ENCODE measurements at places on chromosomes 13 and 19.

DNA sequence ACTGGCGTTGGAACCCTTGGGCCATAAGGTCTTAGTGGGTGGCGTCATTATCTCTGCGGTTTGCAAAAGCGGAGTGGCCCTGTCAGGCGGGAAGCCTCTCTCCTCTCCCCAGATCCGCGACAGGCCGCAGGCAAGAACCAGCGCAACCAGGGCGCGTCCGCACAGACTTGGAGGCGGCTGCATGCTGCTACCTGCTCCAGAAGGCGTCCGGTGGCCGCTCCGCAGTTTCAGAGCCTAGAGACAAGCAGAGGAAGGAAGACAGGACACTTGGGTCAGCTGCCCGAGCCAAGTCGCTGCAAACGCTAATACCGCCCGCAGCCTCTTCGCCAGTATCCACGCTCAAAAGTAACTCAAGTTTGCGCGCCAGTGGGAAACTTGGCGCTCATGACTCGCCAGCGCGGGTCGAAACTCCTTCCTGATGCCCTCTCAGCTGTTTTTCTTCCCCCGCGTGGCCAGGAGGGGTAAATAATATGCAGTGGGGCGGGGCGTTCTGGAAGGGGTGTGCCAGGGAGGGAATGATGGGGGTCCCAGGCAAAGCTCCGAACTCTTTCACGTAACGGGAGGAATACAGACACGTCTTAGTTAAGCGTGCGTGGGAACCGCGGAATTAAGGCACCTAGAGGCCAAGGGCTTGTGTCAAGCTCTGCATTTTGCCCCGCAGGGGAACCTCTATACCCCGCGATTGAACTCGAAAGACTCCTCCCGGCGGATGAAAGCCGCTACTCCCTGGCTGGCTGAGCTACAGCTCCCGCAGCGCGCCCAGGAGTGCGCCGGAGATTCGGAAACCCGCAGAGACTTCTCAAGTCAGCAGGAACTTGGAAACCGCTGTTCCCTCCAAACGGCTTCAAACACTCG is at the start of gene EDNRB:
Gene EDNRB (minus strand): TSS at position 441 of the 855 bp plus-strand sequence. CDS start 258 bp downstream, at position 183.
- no peak for DNase-seq

- DNase-seq, result no peak
These were observed 238.3 kb downstream of the COG6 start for GRCh38 chr13:39893808-39894207.

- no peak for DNase-seq
These were observed 89.9 kb upstream of the MAB21L1 start for GRCh38 chr13:35566340-35566739.

DNA sequence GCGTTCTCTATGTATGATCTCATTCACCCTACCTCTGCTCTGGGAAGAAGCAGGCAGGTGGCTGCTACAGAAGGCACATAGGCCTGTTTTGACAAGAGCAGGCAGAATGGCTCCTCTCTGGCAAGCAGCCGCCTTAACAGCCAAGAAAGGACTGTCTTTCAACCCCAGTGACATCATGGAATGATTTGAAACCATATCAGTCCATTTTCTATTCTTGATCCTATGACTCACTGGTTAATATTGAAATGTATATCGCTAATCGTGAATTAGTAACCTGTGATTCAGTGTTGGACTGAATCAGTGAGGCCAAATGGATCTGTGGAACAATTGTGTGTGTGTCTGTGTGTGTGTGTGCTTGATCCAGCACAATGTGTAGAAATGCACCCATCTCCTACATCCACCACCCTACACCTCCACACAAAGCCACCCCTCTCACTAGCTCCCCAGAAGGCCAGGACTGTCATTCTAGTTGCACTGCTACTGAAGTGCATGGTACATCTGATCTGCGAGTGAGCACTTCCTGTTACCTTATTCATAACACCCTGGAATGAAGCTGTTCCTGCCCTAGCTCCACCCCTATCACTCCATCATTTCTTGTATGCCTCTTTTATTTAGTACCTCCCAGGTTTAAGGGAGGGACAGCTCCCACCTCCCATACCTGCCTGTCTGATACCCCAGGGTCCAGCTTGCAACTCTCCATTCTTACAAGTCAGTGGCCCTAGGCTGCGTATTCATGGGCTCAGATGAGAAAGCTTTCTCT is 460.0 kb downstream of the FOXO1 start:
- DNase-seq, result no peak

- DNase-seq, result no peak
These were observed 18.3 kb downstream of the NMRK2 start for GRCh38 chr19:3950871-3951861.

- no peak for DNase-seq
These were observed 18.5 kb downstream of the TSHZ3 start for GRCh38 chr19:31330761-31331160.

GRCh38 chr19:56566904-56567273 is 379 bp upstream of the ZNF470 start:
- DNase-seq, result peak; percentile 11

GRCh38 chr19:50313812-50314536 is 15.2 kb downstream of the KCNC3 start:
- no peak for DNase-seq

DNA sequence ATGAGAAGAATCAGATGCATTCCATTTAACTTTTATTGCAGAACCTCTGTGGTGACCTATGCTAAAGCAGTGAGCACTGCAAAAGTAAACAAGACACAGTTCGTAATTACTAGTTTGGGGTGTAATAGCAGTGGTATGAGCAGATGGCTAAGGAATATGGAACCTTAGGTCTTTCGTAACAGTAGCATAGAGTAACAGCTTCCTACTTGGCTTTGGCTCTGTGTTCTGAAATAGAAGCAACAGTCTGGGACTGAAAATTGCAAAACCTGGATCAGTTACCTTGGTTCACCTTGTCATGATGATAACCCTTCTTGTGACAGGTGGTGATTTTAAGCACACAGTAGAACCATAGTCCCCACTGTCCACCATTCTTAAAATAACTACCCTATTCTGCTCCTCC is 303.4 kb downstream of the GPC6 start:
- DNase-seq, result no peak

GRCh38 chr13:110817143-110817542 is 97.7 kb downstream of the ANKRD10 start:
- DNase-seq, result no peak

GRCh38 chr13:50309318-50309717 is 294.1 kb downstream of the KCNRG start:
- no peak for DNase-seq

DNA sequence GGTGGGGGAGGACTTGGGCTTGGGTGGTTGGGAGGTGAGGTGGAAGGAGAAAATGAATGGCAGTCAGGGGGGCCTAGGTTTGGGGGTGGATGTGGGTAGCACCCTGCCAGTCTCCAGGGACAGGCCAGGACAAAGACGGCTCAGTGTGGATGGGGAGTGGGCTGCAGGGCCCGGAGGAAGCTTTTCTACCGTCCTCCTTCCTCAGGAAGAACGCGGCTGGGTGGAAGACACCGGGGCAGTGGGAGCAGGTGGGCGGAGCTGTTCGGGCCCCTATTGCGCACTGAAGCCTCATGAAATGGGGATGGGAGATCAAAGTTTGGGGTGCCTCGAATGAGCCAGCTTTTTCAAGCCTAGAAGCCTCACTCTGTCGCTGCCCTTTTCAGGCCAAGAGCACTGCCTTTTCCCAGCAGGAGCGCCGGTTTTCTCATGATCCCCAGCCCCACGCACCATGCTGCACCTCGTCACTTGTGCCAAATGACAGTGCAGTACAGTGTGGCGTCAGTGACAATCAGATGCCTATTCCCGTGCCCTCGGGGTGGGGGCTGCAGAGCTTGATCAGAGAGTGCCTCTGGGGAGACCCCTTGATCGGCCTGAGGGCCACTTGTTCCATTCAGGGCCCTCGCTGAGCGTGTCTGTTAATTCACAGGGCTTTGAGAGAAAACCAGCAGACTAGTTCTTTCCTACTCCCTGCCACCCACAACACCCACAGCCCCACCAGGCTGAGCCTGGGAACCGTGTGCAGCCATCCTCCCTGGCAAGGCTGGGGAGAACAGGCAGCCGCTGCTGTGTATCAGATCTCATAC is 1.5 kb downstream of the CALM3 start:
- no peak for DNase-seq

- DNase-seq, result no peak
These were observed 201.7 kb upstream of the UBL3 start for GRCh38 chr13:30052120-30052519.

- no peak for DNase-seq
These were observed 267.1 kb upstream of the EDNRB start for GRCh38 chr13:78185700-78186099.

GRCh38 chr19:17526922-17527321 is 15.5 kb downstream of the PGLS start:
- DNase-seq, result no peak

GRCh38 chr13:109748677-109749076 is 37.7 kb downstream of the IRS2 start:
- no peak for DNase-seq

GRCh38 chr19:16226184-16226591 is 28.5 kb downstream of the AP1M1 start:
- DNase-seq, result no peak

DNA sequence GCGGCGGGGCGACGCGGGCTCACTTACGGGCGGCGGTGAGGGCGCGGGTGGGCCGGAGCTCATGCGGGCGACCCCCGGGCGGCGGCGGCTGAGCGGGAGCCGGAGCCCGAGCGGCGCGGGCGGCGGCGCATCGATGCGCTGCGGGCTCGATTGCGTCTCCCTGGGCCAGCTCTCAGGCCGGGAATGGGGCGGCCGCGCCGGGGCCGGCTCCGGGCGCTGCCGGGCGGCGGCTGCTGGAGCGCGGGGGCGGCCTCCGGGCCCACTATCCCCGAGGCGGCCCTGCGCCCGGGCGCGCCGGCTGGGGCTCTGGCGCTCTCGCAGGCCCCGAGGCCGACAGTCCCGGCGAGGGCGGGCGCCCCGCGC is 1.4 kb upstream of the TSHZ3 start:
- DNase-seq, result no peak

- no peak for DNase-seq
These were observed 75.4 kb upstream of the GPR183 start for GRCh38 chr13:99382428-99383133.
